ENCODE measurements at places on chromosomes 2 and 18.

- no peak for DNase-seq
Measured at GRCh38 chr18:51582551-51582950, 385.1 kb upstream of the MEX3C start.

DNA sequence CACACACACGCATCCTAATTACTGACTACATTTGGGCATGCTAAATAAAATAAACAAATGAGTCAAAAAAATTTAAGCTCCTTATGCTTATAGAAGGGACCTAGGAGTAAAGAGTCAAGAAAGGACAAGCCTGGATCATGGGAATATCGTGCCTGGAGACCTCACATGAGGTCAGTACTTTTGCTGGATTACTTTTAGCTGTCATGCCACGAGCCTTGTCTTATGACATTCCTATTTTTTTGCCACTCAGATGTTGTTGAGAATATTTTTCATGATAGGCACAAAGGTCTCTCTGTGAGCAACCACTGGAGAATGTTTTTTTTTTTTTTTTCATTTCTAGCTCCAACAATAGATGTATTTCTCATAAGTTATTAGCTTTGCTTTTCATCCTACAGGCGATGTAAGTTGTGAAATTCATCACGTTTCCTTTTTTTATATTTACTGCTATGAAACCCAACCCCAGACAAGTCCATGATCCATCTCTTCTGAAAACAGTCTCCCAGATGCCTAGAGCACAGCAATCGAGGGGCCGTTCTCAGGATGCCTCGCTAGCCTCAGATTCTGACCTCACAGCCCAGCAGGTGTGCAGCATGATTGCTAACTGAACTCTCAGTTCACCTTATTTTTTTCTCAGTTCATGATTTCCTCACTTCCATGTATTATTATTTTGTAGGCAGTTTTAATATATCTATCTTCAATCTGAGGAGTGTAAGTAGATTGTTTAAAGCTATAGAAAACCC lies 464.5 kb downstream of the IRS1 start:
- no peak for DNase-seq

DNA sequence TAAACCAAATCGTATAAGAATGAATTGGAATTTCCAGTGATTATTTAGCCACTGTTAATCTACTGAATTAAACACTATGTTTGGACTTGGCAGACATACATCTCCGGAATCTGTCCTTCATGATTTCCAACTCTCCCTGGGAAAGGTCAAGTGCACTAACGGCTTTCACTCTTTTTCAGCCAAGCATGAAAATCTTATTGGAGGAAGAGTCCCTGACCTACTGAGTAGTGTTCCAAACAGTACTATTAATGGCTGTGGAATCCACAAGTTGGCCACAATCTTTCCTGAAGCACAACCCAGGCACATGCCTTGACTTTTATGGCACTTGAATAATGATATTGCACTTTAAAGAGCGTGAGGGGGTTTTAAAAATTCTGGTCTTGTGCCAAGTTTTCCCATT lies 318.9 kb upstream of the RND3 start:
- DNase-seq = peak; percentile 18

GRCh38 chr2:62266433-62267038 lies 70.6 kb downstream of the B3GNT2 start:
- DNase-seq = no peak

GRCh38 chr2:159226059-159226461 lies 60.4 kb downstream of the WDSUB1 start:
- DNase-seq = no peak

DNA sequence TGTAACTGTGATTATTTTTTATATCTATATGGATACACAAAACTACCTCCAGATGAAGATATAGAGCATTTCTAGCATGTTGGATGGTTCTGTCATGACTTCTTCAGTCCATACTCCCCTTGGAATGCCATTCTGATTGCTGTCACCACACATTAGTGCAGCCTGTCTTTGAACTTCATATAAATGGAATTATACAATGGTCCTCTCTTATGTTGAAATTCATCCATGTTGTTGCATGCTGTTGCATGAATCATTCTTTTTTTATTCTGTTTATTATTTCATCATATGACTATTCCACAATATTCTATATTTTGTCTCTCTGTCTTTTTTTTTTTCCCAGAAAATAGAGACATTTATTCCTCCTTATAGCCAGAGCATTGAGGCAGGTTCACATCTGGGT lies 74.1 kb downstream of the OSBPL6 start:
- DNase-seq = no peak

- DNase-seq = no peak
Measured at GRCh38 chr18:49305688-49306336, 154.6 kb downstream of the DYM start.

DNA sequence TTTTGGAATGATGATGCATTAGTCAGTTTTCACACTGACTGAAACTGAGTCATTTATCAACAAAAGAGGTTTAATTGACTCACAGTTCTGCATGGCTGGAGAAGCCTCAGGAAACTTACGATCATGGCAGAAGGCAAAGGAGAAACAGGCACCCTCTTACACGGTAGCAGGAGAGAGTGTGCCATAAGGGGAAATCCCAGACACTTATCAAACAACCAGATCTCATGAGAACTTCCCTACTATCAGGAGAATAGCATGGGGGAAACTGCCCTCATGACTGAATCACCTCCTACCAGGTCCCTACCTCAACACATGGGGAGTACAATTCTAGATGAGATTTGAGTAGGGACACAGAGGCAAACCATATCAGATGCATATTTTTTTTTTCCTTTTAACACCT lies 504.5 kb upstream of the VRK2 start:
- no peak for DNase-seq

GRCh38 chr2:39719317-39719716 lies 53.6 kb downstream of the TMEM178A start:
- DNase-seq = no peak

DNA sequence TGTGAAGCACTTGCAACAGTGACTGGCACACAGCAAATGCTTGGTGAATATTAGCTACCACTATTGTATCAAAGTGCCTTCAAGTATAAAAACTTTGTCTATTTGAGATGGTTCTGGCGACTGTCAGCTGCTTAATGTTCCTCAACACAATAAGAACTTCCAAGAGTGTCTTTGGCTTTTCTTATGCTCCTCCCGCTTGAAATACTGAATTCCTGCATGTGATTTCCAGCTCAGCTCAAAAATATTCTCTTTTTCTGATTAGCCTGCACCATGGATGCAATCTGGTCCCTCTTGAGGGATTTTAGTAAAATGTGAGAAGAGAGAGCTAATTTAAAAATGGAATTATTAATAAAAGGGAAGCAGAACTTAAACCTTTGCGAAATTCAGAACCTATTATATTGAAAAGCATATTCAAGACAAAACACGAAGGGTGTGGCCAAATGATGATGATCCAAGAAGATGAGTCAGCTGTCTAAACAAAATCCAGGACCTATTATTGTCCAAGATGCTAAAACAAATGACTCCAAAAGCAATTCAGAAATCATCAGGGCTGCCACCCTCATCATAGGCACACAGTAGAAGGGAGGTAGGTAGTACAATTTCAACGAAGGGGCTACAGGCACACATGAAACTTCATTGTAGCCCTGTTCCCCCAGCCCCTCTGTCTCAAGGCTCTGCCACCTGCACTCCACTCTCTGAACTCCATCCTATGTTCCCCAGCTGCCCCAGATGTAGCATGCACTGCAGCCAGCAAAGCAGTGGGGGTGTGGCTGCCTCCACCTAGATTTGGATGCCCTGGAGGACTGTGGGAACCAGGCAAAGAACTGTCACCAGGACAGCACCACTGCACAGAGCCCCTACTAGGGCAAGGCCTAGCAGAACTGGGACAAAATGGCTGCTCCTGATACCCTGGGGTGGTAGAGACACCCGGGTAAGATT lies 190.1 kb downstream of the ZNF385B start:
- no peak for DNase-seq

DNA sequence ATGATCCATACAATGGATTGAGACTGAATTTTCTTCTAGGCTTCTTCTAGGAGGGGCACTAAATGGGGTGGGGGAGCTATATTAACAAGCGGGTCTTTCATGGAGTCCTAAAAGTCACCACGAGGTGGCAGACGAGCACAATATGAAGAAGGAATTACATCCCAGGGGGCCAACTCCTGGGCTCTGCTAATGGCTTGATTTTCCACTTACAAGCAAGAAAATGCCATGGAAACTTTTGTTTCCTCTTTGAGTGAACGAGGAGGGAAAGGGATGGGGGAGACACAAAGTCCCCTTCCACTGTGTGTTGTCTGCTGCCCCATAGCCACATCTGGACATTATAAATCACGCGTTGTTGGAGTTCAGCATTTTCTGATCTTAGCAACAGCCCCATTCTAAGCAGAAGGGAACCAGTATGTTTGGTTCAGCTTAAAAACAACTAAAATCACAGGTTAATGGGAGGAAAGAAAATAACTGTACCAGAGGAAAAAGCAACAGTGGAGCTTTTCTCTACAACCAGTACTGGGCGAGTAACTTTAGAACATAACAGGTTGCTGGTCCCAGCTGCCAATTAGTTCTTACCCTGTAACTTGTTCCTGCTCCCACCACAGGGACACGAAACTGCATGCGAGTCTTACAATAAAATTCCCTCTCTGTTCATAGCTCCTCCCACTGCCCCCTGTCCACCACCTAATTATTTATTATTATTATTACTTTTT lies 285.0 kb upstream of the PARD3B start:
- DNase-seq = peak; percentile 74

- DNase-seq = no peak
Measured at GRCh38 chr2:189217541-189217940, 38.0 kb upstream of the COL5A2 start.

DNA sequence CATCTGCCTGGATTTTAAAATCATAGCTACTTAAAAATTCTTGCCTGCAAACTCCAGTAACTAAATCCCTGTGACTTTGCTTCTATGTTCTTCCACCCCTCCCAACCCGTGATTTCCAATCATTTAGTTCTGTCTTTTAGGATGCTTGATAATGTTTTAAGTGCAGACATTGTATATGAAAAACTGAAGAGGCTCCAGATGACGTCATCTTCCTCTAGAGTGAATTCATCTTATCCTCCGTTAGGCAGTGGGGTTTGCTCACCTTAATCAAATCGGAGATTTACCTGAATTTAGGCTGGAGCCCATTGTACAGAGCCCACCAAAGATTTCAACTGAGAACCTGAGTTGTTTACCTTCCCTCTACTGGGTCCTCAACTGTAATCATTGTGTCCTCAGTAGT lies 10.9 kb downstream of the FBXO48 start:
- no peak for DNase-seq

DNA sequence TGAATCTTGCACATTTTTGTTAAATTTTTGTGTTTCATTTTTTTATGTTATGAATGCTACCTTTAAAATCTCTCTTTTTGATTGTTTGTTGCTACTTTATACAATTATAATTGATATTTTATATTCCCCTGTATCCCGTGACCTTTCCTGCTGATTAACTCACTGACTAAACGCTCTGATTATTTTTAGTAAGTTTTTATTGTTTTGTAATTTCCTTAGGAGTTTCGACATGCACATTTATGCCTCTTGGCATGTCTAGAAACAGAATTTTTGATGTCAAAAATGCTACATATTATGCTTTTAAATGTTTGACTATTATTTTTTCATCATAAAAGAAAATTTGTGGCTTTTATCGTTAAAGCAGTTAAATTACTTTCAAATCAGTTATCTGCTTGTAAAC lies 1131.6 kb upstream of the TMEFF2 start:
- no peak for DNase-seq

- DNase-seq = no peak
Measured at GRCh38 chr2:25333981-25334380, 7.7 kb downstream of the DNMT3A start.

DNA sequence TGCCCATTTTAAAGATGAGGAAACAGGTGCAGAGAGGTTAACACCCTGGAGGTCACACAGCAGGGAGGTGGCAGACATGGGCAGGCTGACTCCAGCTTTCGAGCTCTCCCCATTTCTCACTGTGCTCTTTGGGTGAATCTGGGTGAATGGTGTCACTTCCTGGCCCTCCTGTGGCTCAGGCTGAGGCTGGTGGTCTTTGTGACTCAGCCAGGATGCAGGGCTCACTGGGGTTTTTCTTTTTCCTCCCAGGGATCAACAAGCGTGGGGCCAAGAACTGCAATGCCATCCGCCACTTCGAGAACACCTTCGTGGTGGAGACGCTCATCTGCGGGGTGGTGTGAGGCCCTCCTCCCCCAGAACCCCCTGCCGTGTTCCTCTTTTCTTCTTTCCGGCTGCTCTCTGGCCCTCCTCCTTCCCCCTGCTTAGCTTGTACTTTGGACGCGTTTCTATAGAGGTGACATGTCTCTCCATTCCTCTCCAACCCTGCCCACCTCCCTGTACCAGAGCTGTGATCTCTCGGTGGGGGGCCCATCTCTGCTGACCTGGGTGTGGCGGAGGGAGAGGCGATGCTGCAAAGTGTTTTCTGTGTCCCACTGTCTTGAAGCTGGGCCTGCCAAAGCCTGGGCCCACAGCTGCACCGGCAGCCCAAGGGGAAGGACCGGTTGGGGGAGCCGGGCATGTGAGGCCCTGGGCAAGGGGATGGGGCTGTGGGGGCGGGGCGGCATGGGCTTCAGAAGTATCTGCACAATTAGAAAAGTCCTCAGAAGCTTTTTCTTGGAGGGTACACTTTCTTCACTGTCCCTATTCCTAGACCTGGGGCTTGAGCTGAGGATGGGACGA lies 13.2 kb downstream of the ITM2C start:
- no peak for DNase-seq

DNA sequence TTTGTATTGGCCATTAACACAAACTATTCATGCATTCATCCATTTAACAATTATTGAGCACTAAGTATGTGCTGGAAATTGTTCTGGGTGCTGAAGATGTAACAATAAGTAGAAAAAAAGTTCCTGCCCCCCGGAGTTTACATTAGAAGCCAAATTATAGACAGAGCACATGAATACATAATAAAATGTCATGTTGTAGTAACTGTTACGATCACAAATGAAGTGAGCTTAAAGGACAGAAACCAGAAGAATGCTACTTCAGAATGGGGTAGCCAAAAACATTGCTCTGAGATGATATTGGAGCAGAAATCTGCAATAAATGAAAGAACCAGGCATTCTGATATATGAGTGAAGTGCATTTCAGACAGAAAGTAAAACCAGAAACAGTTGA lies 256.0 kb upstream of the SETBP1 start:
- no peak for DNase-seq

- DNase-seq = no peak
Measured at GRCh38 chr2:216540920-216541319, 42.3 kb downstream of the RPL37A start.

DNA sequence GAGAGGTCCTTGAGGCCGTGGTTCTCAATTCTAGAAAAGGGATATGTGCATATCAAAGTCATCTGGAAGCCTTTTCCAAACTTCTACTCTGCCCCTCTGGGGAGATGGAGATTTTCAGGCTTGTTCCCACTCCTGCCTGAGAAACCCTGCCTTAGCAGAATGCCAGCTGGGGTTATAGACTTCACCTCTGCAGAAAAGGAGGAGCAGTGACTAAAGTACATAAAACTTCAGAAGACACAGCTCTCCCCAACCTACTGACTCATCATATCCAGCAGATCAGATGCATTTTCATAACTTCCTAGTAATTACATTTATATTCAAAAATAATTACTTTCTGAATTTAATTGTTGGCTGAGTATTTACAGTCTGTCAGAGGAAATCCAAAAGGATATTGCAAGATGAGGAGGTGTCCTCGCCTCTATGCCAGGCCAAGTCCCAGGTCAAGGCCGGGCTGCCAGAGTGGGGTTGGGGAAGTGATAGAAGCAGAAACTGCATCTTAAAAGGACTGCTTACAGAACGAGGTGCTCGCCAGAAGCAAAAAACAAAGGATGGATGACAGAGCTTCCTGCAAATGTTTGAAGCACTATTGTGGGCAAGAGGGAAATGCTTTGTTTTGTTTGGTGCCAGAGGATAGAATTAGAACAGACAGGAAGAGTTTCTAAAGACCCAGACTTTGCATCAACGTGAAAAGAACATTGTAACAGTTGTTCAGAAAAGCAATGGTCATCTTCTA lies 75.6 kb upstream of the APCDD1 start:
- no peak for DNase-seq
